ENCODE measurements at places on chromosomes 12 and 14. TPM values are rescaled to one million over a fixed set of nuclear protein-coding genes. Genes with fewer than 3 reads are reported as not detected.

The ZFHX2 gene
- polyA plus RNA-seq, result 5.3 TPM

The CFAP73 gene
- 1.6 TPM for polyA plus RNA-seq

DNA sequence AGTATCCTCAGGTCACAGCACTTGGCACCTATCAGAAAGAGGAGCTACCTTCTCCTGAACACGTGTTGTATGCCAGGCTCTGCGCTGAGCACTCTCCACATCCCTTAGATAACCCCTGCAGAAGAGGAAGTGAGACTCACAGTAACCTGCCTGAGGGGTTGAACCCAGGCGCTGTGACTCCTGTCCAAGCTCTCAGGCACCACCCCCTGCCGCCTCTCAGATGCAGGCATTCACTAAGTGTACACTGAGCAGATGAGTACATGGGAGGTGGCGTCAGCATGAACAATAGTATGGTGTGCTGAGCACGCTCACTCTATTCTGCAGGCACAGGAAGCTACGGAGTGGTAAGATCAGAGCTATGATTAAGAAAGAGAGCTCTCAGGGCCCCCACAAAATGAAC, 21.0 kb upstream of the RIC8B start:
- no peak for DNase-seq

DNA sequence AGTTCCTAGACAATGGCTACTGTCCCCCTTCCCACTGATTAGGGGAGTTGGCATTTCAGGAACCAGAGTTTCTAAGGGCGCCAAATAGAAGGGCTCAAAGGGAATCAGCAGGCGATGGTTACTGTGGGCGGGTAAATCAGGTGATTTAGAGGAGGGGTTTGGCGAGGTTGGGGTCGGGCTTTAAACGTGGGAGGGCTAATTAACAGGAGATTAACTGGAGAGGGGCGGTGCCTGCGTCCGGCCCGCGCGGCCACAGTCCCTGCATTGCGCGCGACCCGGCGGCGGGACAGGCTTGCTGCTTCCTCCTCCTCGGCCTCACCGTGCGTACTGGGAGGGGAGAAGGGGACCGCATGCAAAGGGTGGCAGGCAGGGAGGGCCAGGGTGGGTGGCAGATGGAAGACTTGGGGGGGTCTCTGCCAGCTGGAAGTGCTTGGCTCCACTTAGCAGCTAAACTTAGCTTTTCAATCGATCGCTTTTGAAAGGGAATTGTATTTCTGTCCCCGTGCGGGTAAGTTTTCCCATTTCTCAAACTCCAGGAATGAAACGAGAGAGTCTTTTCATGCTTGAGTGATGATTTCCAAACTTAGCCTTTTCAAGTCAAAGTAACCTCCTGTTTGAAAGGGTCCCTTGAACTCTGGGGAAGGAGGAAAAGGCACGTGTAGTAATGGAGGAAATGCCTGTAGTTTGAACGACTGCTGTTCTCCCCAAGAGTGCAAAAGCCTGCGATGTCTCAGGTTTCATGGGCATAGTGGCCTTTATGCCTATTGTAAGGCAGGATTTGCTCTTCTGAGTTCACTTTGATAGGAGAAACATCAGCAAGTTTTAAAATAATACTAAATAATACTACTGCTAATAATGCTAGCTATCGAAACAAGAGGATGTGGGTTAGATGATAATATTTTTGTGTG, at the start of gene MGST1:
MGST1 (plus strand) TSS at position 255 of the 908 bp plus-strand sequence. CDS start 6,608 bp downstream, outside the sequence.
- peak; percentile 45 for DNase-seq

DNA sequence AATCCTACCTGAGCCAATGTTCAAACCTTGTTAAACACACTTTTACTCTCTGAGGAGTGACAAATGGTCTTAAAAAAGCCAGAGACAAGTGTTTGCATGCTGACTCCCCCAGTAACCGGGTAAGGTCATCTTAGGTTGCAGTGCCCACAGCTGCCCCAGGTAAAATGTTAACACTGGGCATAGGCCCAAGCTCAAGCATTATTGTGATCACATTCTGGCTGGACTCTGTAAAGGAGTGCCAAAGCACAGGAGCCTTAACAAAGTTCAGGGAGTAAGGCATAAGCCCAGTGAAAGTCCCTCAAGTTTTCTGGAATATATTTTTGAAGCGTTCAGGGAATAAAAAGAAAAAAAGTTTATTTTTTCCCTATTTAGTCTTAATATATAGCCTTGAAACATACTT, 8.6 kb downstream of the EDDM3A start:
- DNase-seq, result no peak

DNA sequence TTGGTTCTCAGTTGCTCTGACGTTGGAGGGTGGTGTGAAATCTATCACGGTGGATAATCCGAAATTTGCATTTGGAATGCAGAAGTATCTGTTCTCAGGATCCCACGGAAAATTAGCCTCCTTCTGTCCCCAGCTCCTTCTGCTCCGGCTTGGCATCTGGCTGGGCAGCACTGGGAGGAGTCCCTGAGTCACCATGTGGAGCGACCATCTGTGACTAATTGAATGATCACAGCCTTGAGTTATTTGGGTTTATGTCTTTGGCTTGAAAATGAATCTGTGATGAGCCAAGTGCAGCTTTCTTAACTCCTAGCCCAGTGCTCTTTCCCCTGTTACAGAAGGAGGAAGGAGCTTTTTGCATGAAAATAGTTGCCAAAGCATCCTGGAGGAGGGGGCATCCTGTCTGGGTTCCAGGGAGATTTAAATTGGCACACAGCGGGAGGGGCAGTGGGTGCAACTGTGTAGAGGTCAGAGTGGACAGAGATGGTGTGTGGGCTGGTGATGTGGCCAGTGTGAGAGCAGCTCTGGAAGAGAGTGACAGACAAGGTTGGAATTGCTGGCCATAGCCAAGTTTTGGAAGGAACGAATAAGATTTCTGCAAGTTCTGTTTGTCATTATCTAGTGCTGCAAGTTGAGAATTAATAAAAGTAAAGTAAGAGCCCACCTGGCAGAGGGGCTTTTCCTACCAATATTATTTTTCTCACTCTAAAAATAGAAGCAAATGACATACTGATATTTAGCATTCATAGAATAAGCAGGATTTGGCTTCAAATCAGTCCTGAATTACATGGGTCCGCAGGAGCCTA, 74.4 kb downstream of the SLC24A4 start:
- DNase-seq, result no peak

GRCh38 chr12:15274561-15274967, 47.7 kb upstream of the PTPRO start:
- DNase-seq, result no peak

All from left renal cortex interstitium (tissue), 4 donors.